COR-L47 (cell line): ENCODE measurements at places on chromosomes 12 and 14.
A peak's percentile ranks its signal among the peaks of the same experiment; 100 is the strongest.

- DNase-seq: no peak
These were observed 416.2 kb upstream of the CCDC196 start for GRCh38 chr14:66069830-66070541.

DNA sequence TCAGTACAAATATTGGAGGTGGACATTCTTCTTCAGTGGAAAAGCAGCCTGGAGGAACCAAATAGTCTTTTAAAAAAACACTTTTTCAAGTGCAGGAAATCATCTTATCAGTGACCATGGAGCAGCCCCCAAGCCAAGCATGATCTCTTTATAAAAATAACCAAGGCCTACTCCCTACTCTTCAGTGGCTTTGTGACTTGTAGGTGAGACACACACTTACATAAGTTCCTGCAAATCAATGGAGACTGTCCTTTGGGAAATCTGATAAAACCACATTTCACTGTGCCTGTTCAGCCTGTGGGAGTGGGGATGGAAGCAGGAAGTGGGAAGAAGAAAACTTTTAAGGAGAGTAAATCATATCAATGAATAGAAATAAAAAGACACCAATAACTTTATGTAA, 56.3 kb downstream of the MBIP start:
- no peak for DNase-seq

DNA sequence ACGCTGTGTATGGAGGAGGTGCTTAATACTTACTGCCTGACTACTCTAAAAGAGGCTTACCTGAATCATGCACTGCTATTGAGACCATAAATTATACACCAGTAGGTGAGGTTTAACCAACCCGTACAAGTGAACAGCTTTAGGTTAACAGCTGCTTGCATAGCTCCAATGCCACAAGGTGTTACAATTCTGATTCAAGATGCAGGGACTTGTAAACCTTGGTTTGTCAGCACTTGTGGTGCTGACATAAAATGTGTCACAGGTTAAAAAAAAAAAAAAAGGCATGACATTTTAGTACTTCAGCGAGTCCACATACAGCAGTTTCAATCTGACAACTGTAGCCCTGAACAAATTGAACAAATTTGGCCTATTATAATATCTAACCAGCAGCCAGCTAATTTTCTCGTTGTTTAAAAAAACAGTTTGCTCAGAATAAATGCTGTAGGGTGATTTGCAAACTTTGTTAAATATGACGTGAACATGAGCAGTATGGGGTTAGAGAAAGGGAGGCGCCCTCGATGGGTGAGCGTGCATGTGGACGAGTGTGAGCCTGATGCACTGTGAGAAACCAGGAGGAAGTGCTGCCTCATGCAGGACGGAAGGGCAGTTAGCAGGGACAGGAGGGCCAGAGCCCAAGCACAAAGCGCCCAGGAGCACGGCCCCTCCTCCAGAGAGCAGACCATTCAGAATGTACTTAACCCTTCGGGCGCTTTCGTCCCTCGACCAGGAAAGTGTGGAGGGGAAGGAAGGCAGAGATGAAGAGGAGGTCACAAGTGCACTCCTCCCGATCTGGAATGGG, 44.7 kb downstream of the TCHP start:
- no peak for DNase-seq

- DNase-seq: no peak
These were observed 30.3 kb downstream of the HMGA2 start for GRCh38 chr12:65854629-65855028.

- no peak for DNase-seq
These were observed 47.1 kb downstream of the KRT80 start for GRCh38 chr12:52144512-52145227.

GRCh38 chr12:118377884-118378470, 1.6 kb downstream of the SUDS3 start:
- DNase-seq: peak; percentile 27

DNA sequence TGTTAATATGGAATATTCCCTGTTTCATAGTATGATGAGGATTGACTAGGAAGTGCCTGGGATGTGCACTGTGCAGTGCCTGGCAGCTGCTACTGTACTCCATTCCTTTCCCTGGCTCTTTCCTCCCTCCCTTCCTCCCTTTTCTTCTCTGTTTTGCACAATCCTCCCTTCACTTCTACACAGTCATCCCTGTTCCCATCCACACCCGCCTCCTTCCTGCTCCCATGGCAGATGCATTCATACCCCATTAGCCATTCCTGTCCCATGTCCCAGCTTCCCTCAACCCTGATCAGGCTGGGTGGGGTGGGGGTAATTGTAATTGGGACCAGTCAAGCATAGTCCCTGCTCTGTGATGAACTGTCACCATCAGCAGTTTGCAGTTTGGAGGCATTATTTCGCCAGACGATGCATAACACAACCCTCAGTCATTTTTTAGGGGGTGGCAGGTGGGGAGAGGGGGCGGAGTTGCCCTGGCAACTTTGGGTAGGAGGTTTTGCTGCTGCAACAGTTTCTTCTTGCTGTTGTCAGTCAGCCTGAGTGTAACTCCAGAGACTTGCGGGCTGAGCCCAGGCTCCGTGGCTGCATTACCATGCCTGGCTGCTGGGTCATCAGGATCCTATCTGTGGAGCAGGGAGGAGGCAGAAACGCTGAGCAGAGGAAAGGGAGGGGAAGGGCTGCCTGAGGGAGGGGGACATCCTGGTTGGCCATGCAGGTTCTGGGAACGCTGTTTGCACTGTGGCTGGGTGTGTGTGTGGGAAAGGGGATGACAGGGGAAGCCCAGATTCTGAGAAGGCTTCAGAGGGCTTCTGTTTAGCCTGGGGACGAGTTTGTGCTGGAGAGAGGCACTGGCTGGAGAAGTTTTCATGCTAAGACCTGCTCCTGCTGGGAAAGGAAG, 4.1 kb upstream of the KRT84 start:
- no peak for DNase-seq

- DNase-seq: no peak
These were observed 175.8 kb downstream of the TTC8 start for GRCh38 chr14:89000007-89000942.

- no peak for DNase-seq
These were observed 590.0 kb downstream of the BCL11B start for GRCh38 chr14:98682033-98682432.

DNA sequence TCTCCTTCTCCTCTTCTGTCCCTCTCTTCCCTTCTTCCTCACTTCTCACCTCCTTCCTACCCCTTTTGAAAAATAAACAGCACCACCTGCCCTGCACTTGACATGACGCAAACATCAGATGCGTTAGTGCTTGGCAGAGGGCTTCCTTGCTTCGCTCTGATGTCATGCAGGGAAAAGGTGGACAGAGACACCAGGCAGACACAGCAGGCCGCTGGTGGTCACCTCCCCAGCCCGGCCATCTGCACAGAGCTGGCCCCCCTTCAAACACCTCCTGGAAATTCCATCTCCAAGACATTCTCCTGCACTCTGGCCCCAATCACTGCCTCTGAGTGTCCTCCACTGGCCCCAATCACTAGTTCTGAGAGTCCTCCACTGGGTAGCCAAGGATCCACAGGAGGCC, 353.6 kb downstream of the MED13L start:
- no peak for DNase-seq

DNA sequence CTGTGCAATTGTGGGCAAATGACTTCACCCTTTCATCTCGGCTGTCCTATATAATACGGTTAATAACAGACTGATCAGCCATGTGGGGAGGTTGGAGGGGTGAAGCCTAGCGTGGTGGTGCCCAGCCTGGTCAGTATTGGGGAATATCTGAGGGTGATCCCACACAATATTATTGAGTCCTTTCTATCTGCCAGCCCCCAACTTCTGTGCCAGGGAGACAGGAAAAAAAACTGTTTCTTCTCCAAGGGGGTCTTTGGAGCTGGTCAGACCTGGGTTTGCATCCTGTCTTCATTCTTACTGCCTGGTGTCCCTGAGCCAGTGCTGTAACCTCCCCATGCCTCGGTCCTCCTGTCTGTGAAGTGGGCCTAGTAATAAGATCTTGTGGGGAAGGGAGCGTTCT, 6.5 kb downstream of the CYP46A1 start:
- DNase-seq: no peak

DNA sequence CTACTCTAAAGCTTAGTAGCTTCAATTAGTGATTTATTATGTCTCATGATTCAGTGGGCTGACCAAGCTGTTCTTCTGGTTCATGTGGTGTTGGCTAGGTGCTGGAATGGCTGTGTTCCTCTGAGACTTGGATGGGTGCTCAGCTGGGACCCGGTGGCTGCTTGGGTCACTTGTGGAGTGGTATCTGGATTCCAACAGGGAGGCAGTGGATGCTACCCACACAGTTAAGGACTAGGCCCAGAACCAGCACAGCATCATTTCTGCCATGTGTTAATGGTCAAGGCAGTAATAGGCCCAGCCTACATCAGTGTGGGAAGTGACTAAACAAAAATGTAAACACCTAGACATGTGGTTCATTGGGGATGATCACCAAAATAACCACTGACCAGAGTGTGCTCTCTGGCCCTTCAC, 72.2 kb downstream of the FGD4 start:
- no peak for DNase-seq

DNA sequence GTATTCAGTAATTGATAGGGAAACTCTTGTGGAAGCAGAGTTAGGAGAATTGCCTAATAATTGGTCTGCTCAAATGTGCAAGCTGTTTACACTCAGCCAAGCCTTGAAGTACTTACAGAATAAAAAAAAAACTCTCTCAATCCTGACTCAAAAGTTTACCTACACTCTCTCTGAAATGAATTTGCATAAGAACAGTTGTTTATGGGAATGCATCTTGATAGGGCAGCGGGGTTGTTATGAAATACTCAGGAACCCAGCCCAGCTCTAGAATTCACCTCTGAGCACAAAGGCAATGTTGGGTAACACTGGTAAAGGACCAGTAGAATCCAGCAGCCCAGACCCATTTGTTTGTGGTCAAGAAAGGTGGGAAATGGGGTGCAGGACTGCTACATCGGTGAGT, 267.0 kb downstream of the CPNE8 start:
- DNase-seq: no peak

DNA sequence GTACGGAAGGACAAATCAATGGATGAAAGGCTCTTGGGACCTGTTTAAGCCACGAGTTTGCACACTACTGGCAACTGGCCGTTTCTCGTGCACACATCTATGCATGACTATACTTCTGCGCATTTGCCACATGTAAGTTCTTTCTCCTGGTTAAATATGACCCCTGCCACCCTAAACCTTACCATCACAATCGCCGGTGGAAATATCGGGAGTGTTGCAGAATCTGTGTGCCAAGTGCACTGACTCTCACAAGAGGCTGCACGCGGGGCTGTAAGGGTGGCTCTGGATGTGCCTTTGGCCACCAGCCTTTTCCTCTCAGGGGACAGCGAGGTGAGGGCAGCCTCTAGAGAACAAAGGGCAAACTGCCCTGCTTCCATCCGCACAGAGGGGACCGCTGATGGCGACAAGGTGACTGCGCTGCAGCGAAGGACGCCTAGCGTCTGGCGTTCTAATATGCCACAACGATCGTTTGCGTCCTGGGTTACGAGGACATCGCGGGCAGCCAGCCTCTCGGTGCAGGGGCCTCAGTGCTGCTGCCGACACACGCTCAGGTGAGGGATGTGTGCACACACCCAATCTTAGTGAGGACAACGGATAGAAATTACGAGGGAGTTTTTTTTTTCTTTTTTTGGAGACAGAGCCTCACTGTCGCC, 232.2 kb downstream of the PCNX1 start:
- no peak for DNase-seq

DNA sequence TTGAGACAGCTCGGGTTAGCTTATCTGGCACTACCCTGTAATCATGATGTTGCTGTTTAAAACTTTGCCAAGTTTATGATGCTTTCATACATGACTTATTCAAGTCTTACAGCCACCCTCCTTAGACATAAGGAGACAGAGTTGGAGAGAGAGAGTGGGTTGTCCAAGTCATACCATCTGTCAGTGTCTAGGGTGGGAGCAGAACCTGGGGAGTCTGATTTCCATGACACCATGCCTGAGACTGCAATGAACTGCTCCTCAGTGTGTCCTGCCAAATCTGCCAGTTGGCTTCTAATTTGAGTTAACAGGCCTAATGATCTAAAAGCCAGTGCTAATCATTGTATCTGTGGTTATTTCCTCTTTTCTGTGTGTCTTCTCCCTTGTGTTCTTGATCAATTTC, 43.7 kb upstream of the PHC1 start:
- no peak for DNase-seq

DNA sequence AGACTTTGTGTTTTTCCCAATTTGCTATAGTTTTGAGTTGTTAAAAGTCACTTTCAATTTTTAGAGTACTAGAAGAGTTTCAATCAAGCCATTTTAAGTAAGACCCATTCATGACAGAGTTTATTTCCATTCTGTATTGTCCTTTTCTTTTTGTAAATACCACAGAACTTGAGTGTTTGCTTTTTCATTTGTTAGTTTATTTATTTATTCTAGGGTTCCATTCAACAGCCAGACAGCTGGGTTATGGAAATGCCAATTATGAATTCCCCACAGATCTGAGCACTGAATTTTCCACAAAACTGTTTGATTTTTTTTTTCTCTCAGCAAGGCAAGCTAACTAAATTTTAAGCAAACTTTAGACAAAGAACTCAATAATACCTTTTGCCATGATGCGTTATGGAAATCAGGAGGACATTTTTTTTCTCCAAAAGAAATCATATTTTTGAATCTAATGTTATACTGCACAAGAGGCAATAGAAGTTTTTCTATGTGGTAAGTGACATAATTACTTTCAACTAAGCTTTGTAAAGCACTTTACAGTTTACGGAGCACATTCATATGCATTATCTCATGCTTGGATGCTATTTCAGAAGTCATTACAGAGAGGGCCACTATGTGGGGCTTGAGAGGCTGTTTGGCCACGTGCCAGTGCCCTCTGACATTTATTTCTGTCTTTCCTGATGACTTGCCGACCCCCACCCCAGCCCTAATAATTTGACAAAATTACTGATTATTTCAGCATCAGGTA, 181.5 kb downstream of the VRK1 start:
- no peak for DNase-seq

DNA sequence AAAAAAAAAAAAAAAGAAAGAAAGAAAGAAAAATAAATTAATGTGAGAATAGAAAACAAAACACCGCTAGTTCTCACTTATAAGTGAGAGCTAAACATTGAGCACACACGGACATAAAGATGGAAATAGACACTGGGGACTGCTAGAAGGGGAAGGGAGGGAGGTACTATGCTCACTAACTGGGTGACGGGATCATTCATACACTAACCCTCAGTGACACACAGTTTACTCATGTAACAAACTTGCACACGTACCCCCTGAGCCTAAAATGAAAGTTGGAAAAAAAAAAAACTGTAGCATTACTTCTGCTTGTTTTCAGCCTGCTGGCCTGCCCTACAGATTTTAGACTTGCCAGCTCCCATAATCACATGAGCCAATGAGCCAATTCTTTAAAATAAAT, 10.5 kb upstream of the PRMT5 start:
- no peak for DNase-seq
